ENCODE measurements at places on chromosomes 5 and 9.

- DNase-seq: no peak
Measured at GRCh38 chr9:1048231-1048619, 1.9 kb upstream of the DMRT2 start.

GRCh38 chr5:50663636-50664035 is 2.8 kb upstream of the PARP8 start:
- DNase-seq: no peak

- no peak for DNase-seq
Measured at GRCh38 chr5:6592601-6593000, 40.2 kb downstream of the NSUN2 start.

DNA sequence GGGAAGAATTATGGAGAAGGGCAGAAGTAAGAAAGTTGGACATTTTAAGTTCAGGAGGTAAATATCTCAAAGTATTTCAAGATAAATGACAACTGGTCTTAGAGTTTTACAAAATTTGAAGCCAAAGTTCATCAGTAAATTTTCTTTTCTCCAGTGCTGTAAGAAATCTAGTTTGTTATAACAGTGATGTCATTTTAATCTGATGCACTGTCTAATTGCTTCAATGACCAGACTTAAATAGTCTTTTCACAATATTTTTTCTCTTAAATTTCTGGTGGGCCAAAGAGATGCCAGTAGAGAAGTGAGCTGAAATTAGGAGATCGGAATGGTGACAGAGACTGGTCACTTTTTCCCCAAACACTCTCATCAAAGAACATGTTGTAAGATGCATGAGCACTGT is 156.5 kb upstream of the TMEM161B start:
- DNase-seq: no peak

GRCh38 chr9:100359057-100359456 is 6.3 kb upstream of the TEX10 start:
- no peak for DNase-seq

DNA sequence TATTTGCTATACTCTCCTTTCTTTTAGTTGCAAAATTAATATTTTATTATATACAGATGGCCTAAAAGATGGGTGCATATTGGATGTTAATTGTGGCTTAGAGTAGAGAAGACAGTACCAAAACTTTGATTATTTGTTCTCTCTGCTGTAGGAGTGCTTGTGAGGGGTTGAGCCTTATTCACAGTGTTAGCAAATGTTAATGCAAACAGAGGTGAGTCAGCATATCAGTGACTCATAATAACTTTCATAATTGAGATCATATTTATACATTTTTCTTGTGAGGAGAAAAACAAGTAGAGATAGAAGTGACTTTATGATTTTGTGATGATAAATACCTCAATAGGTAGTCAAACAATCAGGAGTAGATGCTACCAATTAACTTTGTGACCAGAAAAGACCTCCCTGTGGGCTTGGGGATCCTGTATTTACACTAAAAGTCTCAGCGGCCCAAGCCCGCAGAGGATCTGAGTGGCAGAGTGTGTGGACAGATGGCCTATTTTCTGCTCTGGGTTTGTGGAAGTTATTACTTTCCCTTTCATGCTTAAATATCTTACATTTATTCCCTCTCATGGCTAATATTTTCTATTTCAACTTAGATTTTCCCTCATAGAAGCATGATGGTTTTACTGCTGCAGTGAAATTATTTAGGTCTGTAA is 226.5 kb downstream of the TAF11L14 start:
- DNase-seq: no peak

DNA sequence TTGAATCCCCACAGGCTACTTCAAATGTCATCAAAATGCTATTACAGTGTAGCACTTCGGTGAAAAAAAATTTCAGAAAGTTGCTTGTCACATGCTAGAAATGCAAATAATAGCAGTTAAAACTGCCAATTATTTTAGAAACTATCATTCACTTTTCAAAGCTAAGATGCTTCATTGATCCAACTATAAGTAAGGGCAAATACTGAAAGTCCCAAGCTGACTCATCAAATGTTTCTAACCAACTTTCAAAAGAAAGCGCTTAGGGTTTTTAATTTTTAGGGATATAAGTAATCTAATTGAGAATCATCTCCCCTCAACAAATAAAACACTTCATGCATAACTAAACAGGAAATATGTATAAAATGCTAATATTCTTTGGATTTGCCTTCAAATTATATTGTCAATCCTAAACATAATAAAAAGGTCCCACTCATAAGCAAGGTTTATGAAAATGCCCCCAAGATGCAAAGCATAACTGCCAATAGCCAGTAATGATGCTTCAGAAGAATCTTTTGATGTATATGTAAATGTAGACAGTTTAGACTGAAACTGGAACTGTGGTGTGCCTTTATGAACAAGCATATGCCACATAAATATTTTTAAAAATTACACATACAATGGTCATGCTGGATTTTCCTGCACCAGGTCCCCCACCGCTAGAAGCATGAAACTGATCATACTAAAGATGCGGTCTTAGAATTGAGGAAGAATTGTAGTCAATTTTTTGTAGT is 12.2 kb downstream of the ACTL7A start:
- DNase-seq: no peak

DNA sequence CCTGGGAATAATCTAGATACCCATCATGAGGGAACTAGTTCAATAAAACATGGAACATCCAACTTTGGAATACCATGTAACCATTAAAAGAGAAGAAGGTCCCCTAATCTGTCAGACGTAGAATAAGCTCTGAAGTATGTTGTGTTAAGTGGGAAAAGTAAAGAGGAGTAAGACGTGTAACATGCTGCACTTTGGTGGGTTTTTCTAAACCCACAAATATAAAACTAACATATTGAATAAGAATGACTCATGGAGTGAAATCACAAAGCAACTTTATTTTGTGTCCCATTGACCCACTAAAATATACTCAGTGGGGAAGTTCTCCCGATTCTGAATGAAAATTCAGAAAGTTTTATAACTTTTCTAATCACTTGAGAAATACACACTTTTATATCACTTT is 67.9 kb upstream of the PIK3R1 start:
- no peak for DNase-seq

DNA sequence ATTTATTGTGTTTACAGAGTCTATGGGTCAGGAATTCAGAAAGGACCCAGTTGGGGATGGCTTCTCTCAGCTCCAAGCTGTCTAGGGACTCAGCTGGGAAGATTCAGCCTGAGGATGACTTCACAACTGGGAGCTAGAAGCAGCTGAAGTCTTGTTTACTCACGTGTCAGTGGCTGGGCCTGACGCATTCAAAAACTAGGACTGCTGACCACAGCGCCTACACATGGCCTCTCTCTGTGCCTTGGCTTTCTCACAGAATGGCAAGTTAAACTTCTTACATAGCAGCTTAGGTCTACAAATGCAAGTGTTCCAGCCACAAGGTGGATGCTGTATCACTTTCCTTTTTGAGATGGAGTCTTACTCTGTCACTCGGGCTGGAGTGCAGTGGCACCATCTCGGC is 16.3 kb upstream of the PPP2CA start:
- DNase-seq: no peak

- no peak for DNase-seq
Measured at GRCh38 chr5:14767735-14768507, 103.4 kb downstream of the OTULIN start.

DNA sequence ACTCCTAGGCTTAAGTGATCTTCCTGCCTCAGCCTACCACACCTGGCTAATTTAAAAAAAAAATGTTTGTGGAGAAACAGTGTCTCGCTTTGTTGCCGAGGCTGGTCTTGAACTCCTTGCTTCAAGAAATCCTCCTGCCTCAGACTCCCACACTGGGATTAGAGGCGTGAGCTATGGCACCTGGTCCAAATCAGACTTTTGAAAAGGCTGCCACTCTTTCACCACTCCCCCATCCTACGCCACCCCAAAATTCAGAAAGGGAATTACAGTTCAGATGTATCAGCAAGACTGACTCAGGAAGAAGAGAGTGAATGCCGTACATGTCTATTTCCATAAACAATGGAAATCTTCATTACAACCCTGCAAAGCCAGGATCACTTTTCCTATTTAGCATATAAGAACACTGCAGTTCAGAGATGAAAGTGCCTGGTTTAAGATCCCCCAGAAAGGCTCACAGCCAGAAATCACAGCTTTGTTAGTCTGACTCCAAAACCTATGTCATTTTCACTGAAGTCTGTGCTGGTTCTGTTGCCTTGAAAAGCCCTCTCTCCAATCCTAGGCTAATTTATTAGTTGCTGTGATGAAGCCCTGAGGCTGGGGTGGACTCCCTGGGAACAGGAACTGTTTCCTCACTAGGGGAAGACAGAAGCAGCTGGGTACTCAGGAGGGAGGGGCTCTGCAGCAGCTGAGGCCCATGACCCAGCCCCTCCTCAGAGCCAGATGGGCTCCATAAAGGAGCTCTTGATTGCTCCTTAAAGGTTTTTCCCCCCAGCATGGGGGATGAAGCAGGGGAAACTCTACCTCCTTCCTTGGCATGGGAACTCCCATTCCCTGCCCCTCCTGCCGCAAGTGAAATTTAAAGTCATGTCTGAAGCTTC is 3.1 kb downstream of the FBLL1 start:
- no peak for DNase-seq

DNA sequence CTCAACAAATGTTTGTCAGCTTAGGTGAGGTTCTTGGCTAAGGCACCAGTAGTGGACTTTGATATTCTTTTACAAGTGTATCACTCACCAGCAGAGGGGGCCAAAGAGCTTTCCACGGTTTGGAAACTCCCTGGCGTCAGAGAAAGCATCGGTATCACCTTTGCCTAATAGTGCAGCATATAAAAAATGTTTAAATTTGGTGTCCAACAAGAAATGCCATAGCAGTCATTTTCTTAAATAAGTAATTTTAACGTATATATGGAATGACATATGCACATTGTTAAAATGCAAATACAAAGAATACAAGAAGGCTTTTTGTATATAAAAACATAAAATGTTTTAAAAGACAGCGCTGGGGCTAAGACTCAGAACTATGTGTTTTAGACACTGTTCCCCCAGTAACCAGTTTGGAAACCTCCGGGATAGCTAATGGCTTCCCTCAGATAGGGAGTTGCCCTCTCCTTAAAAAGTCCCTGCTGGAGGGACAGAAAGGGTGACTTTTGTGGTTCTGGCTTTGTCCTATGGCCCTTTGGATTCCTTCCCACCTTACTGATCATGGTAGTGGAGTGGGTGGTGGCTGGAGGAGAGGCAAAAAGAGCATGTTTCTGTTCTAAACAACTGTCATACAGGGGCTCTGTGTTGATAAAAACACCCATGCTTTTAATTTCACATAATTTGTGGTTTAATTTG is 124.6 kb downstream of the GPBP1 start:
- DNase-seq: peak; percentile 78

DNA sequence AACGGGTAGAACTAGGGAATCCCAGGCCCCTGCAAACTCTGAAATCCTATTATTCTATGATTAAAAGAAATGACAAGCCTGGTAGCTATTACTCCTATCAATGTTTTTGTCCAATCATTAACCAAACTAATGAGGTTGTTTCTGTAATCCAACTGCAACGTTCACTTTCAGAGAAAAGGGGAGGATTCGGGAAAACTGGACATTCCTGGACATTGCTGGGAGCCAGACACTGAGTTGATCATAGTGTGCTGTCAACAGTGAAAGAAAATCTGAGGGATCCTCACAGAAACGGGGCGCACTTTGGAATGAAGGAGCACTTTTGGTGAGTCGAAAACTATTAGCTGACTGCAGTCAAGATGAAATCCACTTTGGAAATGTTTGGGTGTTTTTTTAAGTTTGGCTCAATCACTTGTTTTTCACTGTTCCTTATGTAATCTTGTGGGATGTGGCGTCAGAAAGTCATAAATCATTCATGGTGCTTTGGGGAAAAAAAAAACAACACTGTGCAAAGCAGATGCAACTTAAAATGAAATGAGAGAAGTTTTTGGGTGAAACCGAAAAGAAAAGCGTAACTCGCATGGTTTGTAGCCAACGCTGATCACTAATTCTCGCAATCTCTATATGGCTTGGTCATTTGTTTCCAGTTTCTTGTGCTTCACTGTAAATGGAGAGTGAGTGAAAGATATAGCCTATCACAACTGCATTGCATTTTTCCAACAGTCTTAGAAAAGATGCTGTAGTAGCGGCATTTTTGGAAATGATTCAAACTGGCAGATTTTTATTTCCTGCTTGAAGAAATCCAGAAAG is 51.2 kb upstream of the ADRA1B start:
- DNase-seq: no peak

DNA sequence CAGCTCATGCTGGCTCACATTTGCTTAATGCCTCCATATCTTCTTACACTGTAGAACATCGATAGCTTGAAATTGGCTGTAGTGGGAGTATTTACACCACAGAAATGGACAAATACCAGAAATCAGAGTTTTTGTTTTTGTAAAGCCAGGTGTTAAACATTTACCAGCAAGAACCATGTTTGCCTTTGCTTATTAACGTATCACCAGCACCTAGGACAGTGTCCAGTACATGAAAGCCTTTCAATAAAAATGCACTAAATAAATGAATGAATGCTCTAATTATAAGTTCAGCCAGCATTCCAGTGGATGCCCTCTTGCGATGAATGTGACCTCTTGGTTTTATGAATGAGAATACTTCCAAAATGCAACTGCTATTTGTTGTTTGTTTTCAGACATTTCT is 140.4 kb upstream of the VLDLR start:
- no peak for DNase-seq

DNA sequence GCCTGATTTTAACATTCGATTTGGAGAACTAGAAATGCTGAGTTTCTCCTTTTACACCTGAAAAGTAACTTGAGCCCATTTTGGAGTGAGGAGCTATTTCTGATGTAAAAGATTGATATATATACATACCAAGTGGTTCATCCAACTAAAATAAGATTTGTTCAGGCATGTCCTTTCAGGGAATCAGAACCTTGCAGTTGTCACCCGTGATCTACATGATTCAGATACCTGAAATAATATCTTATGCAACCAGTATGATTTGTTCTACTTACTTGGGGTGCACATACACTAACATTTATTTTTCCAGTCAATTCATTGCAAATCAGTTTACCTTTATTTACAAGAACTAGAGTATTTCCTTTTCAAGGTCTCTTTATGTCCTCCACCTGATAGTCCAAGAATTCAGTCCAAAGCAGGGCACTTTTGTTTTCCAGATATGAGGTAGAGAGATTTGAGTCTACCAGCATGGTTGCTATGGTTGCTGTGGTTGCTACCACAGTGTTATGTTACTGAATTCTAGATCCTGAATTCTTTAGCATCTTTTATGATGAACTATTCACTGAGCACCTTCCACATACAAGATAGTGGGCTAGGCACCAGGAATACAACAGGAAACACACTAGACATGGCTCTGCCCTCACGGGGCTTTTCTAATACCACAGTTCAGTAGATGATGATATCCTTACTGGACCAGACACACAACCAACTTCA is 49.3 kb downstream of the CCL28 start:
- no peak for DNase-seq

DNA sequence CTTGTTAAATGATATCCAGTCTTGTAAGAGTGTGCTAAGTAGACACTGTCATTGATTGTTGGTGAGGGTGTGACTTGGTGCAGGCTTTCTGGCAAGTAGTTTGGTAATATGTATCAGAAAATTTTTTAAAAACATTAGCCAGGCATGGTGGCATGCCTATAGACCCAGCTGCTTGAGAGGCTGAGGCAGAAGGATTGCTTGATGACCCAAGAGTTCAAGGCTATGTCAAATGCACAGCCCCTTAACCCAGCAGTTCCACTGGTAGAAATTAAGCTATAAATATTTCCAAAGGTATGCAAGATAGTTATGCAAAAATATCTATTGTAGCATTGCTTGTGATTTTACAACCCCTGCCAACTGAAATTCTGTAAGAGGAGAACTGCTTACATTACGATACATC is 24.2 kb downstream of the ZBTB43 start:
- DNase-seq: no peak
